ENCODE measurements at places on chromosomes 2 and 18.

DNA sequence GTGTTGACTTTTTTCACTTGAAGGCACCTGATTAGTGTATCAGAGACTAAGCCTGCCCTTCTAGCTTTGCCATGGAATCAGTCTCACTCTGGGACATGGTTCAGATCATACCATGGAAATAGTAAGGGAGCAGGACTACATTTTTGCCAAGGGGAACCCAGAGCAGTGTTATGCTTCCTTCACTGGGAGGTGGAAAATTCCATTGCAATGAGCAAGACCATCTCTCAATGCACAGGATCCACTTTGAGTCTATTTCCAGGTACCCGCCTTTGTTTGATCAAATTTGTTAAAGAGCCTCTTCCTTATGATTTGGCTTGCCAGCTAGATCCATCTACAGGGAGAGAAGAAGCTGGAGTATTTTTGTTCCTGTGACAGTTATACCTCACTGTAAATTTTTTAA is 395.8 kb downstream of the MTX2 start:
- no peak for DNase-seq

DNA sequence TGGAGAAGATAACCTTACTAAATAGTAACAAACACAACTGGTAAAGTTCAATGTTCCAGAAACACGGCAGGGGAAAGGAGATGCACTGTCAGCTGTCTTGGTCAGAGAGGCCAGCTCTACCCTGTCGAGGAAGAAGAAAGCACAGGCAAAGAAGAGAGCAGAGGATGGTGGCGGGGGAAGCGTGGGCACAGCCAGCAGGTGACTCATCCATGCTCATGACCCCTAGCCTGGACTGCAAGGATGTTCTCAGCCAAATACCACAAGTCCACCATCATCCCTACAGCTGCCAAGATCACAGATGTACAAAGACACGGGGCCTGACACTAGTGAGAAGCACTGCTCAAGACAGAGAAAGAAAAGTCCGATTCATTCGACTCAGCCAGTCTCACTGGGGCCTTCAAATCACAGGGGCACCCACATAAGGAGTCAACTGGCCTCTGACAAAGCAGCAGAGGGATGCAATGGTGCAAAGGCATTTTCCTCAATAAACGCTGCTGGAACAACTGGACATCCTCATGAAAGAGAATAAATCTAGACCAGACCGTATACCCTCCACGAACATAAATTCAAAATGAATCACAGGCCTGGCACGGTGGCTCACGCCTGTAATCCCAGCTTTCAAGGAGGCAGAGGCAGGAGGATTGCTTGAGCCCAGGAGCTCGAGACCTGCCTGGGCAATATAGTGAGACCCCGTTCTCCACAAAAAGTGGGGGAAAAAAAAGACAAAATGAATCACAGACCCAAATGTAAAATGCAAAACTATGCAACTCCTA is 5.6 kb downstream of the DTYMK start:
- no peak for DNase-seq

DNA sequence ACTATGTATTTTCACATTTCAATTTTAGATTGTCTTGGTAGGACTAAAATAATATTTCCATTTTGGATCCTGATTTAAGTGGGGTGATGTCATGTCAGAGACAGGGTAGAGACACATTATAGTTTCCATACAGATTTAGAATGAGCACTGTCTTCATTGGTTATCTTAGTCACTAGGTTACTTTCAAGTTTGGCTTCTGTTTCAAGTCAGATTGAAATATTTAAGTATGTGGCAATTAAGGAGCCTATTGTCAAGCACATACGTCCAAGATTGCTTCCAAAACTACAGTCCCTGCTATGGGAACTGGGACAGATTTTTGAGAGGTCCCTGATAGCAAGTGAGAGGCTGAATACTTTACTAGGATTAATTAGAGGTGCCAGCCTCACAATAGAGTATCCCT is 89.2 kb upstream of the FAM117B start:
- no peak for DNase-seq

- no peak for DNase-seq
Observed at GRCh38 chr2:42458396-42458795, 35.4 kb downstream of the KCNG3 start.

- no peak for DNase-seq
Observed at GRCh38 chr2:117856415-117857210, 42.1 kb downstream of the DDX18 start.

DNA sequence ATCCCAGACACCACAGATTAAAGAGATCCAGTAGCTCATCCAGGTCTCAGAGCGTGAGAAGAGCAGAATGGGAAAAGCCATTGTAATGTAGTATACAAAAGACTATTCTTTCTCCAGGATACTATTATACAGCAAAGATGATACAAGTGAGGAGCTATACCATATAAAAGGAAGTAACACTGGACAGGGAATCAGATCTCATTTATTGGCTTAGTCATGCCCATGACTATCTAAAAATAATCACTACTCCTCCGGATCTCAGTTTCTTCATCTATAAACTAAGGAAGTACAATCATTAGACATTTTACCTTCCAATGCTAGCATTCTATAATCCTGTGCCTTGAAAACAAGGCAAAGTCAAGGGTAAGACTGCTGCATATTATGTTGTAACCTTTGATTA is 19.4 kb downstream of the KRCC1 start:
- no peak for DNase-seq

DNA sequence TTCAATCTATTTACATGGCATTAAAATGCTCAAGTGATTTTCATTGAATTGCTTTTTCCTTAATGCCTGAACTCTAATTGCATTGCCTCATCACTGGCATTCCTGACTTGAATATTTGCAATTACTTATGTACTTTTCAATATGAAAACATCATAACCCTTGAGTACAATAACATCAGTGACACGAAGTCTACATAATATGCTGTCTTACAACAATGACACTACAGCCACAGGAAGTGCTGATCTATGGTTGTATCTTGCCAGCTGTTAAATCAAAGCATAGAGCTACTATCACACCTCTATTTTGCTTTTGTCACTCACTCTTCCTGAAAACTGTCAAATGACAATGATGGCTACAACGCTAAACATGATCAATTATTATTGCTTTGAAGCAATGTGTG is 156.9 kb downstream of the CCDC102B start:
- no peak for DNase-seq

GRCh38 chr2:118268268-118268667 is 180.0 kb downstream of the INSIG2 start:
- DNase-seq, result no peak

DNA sequence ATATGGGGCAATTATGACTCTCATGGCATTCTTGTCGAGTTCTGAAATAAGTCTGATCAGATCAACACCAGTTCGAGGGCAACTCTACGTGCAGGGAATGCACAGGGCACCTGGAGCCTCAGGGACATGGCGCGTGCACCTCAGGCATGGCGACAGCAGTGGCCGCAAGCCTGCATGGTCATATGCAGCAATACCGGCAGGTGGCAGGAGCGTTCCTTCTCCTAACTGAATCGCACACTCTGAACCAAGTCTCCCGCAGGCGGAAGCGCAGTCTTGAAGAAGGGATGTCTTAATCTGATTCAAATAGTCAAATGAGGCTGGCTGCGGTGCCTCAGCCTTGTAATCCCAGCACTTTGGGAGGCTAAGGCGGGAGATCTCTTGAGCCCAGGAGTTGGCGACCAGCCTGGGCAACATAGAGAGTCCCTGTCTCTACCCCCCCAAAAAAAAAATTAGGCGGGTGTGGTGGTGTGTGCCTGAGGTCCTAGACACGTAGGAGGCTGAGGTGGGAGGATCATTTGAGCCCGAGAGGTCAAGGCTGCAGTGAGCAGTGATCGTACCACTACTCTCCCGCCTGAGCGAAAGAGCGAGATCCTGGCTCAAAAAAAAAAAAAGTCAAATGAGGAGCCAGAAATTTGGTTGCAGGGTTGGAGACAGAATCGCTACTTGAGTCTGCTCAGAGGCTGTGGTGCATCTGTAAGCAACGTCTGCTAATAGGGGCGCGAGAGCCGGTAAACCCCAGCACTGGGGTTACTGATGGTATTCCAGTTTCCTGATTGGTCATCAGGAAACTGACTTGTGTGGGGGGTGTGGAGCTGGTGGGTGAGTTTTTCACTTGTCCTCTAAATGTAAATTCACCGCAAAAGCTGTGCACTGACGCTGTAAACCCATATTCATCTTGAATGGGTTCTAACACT is 28.8 kb downstream of the FHL2 start:
- DNase-seq, result peak; percentile 80

DNA sequence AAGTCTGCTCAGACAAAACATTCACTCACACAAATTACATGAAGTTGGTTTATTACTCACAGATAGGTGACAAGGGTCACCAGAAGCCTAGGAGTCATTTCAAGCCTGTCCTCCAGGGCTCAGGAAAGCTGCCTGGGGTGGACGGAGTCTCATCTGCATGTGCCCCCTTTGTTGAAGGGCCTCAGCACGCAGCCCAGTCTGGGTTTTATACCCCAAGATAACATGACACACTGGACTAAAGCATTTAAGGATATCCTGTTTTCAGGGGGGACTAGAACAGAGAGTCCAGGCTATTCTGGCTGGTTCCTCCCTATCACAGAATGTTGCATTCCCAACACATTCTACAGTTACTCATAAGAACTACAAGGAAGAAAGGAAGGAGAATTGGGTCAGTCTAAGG is 164.7 kb downstream of the MREG start:
- no peak for DNase-seq

DNA sequence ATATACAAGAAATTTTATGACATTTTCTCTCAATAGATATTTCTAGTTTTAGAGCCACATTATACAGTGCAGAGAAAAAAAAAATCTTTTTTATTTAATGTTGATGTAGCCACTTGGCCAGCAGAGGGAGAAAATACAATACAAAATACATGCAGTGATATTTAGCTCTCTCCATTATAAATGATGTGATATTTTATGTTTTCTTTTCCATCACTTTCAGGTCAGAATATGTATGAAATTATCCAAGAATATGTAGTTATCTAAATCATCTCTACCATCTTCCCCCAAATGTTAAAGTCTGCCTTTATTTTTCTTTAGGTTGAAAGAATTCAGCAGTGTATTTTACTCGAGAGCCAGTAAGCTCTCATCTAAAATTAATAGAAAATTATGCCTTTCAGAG is 533.6 kb upstream of the FSHR start:
- DNase-seq, result no peak

DNA sequence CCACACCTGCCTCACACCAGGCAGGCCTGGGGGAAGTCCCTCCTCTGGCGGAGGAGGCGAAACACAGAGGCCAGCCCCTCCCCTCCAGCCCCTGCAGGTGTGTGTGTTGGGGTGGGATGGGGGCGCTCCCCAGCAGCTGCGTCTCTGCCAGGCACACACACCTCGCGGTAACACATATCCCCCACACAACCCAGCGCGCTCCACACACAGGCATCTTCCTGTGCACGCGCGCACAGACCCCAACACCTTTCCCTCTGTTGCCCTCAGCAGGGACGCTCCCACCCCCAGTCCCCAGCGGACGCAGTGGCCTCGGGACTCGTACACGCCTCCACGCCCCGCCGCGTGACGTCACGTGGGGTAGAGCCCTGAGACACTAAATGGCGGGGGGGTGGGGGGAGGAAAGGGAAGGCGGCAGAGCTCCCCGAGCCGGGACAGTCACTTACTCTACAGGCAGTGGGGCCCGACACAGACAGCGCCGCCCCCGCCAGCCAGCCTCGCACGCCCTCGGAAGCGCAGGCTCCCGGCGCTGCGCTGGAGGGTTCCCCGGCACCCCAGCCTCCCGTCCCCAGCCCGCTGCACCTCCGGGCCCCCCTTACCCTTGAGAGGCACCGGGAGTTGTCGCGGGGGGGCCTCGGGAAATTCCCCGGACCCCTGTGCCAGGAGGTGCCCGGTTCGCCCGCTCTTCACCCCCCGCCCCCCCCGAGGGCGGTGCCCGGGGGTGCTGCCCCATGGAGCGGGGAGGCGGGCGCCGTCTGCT is at the start of gene WNT10A:
Gene WNT10A, plus strand, starts transcription at position 751 of the 757 bp plus-strand sequence. CDS start 144 bp downstream, outside the sequence.
- peak; percentile 40 for DNase-seq

DNA sequence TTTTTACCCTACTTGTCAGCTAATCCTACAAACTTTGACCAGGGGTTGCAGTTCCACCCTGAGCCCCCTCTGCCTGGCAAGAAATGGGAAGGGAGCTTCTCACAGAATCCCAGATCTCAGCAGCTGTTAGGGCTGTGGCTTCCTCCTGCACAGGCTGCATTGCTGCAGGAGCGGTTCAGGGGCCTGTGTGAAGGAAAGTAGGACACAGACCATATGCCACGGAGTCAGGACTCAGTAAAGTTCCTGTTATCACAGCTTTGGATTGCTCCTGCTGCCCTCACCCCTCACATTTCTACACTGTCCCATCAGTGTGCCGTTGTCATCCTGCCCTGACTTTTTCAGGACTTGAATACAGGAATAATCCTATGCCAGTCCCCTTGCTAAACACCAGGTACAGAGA is 62.8 kb upstream of the SP3 start:
- no peak for DNase-seq

DNA sequence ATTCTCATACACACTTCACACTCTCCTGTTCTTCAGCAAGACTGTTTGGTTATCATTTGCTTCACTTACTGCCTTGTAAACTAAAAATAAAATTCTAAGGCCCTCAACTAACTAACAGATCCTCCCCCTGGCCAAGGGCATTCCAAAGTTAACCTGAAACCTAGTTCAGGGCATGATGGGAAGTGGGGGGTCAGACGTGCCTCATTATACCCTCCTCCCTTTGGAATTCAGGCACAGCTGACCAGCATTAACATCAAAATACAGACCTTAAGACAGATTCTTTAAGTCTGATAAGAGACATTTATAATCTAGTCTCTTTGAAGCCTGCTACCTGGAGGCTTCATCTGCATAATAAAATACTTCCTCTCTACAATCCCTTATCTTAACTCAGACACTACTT is 221.0 kb downstream of the NOL4 start:
- no peak for DNase-seq

DNA sequence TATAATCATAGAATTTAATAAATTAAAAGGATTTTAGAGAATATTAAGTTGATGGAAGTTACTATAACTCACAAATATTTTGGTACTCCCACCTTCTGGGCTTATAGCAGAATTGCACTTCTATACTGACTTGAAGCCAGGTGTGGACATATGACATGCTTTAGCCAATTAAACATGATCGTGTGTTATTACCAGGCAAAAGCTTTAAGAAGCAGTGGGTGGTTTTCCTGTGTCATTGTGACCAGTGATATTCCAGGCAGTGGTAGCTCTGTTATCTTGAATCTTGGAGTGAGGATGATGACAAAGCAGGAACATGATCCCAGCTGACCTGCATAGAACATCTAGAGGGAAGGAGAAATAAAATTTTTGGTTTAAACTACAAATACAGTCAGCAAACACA is 370.9 kb upstream of the ZEB2 start:
- no peak for DNase-seq

- DNase-seq, result no peak
Observed at GRCh38 chr2:11875481-11875880, 129.0 kb downstream of the LPIN1 start.

- no peak for DNase-seq
Observed at GRCh38 chr2:3450385-3451010, 68.8 kb downstream of the ADI1 start.

GRCh38 chr18:74500372-74500771 is 4.2 kb downstream of the CNDP2 start:
- no peak for DNase-seq

GRCh38 chr2:225169396-225169795 is 127.1 kb upstream of the DOCK10 start:
- no peak for DNase-seq

GRCh38 chr2:97354576-97354975 is 235.1 kb downstream of the ANKRD36B start:
- DNase-seq, result no peak
